ENCODE measurements at places on chromosomes 7 and 10. TPM values are rescaled to one million over a fixed set of nuclear protein-coding genes. Genes with fewer than 3 reads are reported as not detected.

GRCh38 chr10:74824900-74825370, 1.5 kb upstream of the KAT6B start:
- peak overlapping the region; percentile 89 for H3K4me3 ChIP-seq
- H3K36me3 ChIP-seq: no peaks in the 10 kb centered on the region
- DNase-seq: peak; percentile 56
- peak overlapping the region; percentile 100 for H3K27ac ChIP-seq

- no peaks in the 10 kb centered on the region for H3K27me3 ChIP-seq
- no peak for DNase-seq
- H3K4me3 ChIP-seq: no peak overlapping the region
- H3K36me3 ChIP-seq: no peaks in the 10 kb centered on the region
- no peaks in the 10 kb centered on the region for H3K4me1 ChIP-seq
- H3K27ac ChIP-seq: peak overlapping the region; percentile 22
These were observed 80.2 kb downstream of the ALOX5 start for GRCh38 chr10:45454262-45454661.

GRCh38 chr10:100872034-100872791, 40.5 kb upstream of the SLF2 start:
- H3K4me1 ChIP-seq: no peaks in the 10 kb centered on the region
- no peak for DNase-seq
- H3K27me3 ChIP-seq: peaks cover 33% of the 10 kb centered on the region
- no peak overlapping the region for H3K27ac ChIP-seq

The PLPP4 gene
- not detected for total RNA-seq
